ENCODE measurements at places on chromosomes 16 and 17. TPM values are rescaled to one million over a fixed set of nuclear protein-coding genes. Genes with fewer than 3 reads are reported as not detected.

CCL16 gene
- total RNA-seq = not detected

- no peak for DNase-seq
These were observed 946 bp downstream of the STUB1 start for GRCh38 chr16:680967-681745.

- no peak for DNase-seq
These were observed 2.8 kb downstream of the STX1B start for GRCh38 chr16:31007684-31008083.

- DNase-seq = no peak
These were observed 3.7 kb upstream of the HSD17B2 start for GRCh38 chr16:82031116-82032084.

- no peak for DNase-seq
These were observed 37.7 kb upstream of the SLC47A1 start for GRCh38 chr17:19495828-19496528.

DNA sequence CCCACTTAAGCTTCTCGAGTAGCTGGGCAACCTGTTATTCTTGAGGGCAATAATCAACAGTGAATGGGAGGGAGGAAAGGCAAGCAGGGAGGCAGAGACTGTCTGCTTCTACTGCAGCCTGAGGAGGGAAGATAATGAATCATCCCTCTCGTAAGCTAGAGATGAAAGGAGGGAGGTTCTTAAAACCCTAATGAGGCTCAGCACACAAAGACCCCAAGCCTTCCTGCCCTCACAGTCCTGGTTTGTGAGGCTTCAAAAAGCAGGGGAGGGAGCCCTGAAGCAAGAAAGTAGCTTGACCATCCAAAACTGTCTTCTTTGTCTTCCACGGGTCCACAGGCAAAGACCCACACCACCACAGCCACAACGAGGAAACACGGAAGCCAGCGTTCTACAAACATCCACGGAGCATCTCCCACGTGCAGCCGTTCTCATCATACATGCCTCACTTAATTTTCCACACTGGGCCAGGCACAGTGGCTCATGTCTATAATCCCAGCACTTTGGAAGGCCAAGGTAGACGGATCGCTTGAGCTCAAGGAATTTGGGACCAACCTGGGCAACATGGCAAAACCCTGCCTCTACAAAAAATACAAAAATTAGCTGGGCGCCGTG lies 1.8 kb downstream of the PIK3R5 start:
- DNase-seq = no peak

DNA sequence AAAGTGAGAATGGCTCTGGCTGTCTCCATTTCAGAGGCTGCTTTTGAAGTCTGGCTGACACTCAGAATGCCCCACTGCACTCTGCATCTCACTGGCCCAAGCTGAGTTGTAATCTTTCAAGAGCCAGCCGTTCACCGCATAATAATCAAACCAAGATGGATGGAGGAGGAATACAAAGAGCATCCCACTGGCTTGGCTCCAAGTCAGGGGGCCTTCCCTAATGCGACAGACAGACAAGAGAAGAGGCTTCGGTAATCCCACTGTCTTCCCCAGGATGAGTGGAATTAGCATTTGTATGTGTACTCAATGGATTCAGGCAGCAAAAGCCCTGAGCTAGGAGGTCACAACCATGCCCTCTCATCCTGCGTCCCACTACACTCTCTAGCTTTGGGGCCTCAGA lies 68.0 kb downstream of the CBLN1 start:
- DNase-seq = peak; percentile 22

- DNase-seq = no peak
These were observed 8.4 kb downstream of the GDE1 start for GRCh38 chr16:19513377-19514053.
